Stimulated activated CD8-positive, alpha-beta memory T cell treated with anti-CD3 and anti-CD28 coated beads, Interleukin-12 subunit alpha, Interleukin-12 subunit beta, amount 100 ng/mL, for 1 hour (primary cell): ENCODE measurements at places on chromosomes 6 and 20.

DNA sequence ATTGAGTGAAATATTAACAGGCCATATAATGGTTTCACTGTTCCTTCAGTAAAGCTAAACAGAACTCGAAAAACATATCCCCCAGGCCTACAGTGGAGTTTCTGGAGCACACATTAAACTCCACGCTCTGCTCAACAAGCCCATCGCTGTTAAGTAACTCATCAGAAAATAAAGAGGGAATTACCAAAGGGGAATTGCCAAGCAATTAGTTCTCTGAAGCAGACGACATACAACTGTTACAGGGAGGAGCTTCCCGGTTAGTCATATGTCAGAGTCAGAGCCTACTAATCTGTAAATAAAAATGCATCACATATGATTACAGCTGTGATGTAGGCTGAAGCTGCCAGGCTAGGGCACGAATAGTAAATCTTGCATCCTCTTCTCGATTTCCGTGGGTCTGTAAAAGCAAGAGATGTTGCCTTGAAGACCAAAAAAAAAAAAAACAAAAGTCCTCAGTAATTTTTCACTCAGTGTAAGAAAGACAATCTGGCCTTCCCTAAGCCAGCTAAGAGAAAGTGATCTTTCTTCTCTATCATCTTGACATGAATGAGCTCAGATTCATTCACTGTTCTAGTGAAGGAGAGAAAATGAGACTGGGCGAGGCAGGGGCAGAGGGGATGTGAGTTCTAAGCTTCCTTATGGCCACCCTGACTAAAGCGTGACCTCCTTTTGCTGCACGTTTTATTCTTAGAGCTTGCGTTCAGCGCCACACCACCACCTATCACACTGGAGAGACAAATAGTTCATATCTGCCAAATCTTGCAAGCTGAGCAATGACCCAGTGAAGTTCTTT, 13.8 kb downstream of the ATXN1 start:
- no peak for DNase-seq

DNA sequence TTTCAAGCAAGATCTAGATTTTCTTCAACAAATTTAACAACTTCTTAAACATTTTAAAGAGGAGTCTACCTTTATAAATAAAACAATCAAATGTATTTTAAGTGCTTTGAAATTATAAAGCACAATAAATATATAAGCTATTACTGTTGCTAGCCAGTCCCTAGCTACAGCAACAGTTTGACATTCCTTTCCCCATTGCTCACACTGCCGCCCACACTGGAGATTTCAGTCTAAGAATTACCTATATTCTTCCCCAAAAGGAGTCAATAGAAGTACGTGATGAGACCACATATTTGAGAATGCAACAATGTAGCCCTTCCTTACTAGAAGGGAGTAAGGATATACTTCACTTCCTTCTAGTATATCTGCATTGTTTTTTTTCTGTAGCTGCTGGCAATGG, 65.3 kb upstream of the RNF146 start:
- no peak for DNase-seq

- no peak for DNase-seq
Measured at GRCh38 chr6:42315259-42315990, 97.8 kb upstream of the MRPS10 start.

GRCh38 chr20:3808544-3808943, 11.8 kb upstream of the AP5S1 start:
- no peak for DNase-seq

DNA sequence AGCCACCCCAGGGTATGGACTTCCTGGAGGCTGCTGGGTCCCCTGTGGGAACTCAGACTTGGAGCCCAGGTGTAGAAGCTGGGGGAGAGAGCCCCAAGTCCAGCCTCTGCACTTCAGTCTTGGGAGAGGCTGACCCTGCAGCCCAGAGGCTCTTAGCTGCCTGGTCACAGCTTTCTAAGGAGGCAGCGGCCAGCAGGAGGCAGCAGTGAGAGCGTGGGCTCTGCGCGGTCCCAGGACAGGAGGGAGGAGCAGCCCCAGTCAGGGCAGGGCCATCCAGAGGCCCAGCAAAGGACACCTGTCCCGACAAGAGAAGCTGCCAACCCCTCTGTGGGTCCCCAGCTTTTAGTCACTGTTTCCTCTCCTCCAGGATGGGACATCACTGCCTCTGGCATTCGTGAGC, 9.4 kb downstream of the TREML2 start:
- DNase-seq, result no peak

GRCh38 chr20:47189060-47189459, 167.4 kb downstream of the ZMYND8 start:
- DNase-seq, result no peak

- no peak for DNase-seq
Measured at GRCh38 chr20:59333951-59334350, 33.5 kb downstream of the EDN3 start.

- peak; percentile 55 for DNase-seq
Measured at GRCh38 chr6:16322666-16323312, 84.4 kb downstream of the GMPR start.

- DNase-seq, result no peak
Measured at GRCh38 chr20:54438166-54438565, 37.2 kb upstream of the DOK5 start.

DNA sequence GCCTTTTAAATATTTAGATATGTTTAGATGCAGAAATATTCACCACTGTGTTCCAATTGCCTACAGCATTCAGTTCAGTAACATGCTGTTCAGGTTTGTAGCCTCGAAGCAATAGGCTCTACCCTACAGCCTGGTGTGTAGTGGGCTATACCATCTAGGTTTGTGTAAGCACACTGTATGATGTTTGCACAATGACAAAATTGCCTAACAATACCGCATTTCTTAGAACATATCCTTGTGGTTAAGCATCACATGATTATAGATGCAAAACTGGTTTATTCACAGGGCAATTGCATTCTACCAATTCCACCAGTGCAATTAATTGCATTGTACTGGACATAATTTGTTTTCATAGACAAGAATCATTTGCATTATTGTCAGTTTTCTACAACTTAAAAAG, 7.9 kb upstream of the SLC22A16 start:
- no peak for DNase-seq

DNA sequence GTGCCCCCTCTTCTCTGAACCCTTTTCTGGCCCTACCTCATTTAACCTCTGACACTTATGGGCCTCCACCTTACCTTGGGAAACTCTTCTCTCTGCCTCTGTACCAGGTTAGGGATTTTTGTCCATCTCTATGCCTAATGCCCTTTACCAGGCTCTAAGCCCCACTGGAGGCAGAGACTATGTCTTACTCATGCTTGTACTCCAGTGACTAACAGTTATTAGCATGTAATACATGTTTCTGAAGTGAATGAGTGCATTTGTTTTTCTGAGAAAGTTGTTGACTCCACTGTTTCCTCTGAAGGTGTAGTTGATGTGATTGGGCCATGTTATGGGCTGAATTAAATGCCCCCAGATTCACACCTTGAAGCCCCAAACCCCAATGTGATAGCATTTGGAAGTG, 234.3 kb downstream of the PACRG start:
- no peak for DNase-seq

DNA sequence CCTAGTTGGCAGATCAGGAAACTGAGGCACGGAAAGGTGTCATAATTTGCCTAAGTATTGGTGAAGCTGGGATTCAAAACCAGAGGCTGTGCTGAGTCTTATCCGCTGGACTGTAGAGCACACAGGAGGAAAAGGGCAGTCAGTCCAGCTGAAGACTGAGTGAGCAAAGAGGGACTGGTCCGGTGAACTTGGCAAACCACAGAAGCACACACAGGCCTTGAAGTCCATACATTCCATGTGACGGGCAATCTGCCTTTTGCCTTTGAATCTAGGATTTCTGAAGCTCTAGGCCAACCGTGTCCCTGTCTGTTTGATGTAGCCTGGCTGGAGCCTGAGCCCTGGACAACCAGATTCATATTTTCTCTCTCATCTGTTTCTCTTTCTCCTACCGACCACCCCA, 34.3 kb upstream of the EPB41L1 start:
- DNase-seq, result no peak

GRCh38 chr20:40282941-40283340, 406.1 kb downstream of the MAFB start:
- no peak for DNase-seq

- DNase-seq, result no peak
Measured at GRCh38 chr20:23419995-23420901, 1.0 kb downstream of the NAPB start.

GRCh38 chr20:23362392-23363256, 642 bp downstream of the GZF1 start:
- DNase-seq, result no peak

DNA sequence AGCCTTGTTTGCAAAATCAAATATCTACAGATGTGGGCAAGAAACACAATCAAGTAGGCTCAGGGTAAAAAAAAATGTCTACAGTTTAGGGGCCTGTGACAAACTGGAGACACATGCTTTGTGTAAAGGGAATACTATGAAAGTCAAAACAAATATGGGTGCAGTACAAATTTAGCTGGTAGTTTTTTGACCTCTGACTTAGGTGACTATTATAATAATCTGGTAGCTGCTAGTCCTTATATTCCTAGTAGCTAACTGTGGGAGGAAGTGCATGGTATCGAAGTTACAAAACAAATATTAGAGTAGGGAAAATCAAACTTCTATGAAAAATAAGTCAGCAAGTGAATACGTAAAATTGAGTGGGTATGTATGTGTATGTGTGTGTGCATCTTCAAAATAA, 35.4 kb downstream of the CYP24A1 start:
- DNase-seq, result no peak

DNA sequence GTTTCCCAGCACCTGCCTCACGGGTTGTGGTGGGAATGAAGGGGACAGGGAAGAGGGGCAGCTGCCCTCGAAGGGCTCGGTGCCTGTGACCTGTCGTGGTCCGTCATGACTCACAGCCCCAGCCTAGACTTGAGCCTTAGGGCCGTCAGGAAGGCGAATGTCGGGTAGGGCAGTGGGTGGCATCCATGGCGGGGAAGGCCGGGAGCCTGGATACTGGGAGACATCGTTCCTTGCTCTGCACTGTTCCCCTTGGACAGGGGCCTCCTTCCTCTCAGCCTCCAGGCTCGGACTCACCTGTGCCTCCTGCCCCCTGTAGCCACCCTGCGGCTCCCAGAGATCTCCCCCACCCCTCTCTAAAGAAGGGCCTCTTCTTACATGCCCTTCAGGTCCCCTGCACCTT, 52.2 kb upstream of the APCDD1L start:
- DNase-seq, result no peak

DNA sequence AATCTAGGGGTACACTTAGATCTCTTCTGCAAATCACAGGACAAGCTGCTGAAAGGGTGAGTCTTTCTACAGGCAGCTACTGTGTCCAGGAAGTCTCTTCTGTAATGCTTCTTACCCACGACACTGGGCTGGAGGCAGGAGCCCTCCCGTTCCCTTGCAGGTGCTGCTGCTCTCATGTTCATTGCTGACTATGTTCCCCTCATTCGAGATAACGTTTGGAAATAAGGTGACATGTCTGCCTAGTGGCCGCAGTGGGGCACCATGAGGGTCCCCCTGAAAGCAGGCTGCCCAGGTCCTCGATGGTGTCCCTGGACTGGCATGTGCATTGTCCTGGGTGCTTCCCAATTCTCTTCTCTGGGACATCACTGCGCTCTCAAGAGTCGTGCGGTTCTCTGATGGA, 74.7 kb downstream of the SYNJ2 start:
- DNase-seq, result no peak

DNA sequence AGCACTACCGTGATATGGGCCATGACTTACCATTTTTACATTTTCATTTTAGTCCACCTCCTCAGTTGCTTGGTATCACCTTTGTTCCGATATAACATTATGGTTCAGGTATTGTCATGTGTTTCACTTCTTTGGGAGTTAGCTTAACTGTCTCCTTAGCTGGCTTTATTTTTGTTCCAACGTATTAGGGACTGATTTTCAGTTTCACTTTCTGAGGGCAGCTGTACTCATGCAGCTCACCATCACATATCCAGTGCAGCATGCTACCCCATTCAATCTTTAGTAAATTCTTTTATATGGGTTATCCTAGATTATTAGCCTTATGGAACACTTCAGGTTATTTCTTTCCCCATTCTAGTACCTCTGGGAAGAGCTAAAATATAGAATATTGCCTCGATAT, 362.2 kb upstream of the IRAK1BP1 start:
- no peak for DNase-seq

GRCh38 chr6:3616565-3617176, 134.8 kb downstream of the PXDC1 start:
- no peak for DNase-seq

GRCh38 chr6:167462514-167463312, 137.8 kb downstream of the TTLL2 start:
- DNase-seq, result no peak

- no peak for DNase-seq
Measured at GRCh38 chr6:53593001-53593488, 48.1 kb upstream of the GCLC start.

DNA sequence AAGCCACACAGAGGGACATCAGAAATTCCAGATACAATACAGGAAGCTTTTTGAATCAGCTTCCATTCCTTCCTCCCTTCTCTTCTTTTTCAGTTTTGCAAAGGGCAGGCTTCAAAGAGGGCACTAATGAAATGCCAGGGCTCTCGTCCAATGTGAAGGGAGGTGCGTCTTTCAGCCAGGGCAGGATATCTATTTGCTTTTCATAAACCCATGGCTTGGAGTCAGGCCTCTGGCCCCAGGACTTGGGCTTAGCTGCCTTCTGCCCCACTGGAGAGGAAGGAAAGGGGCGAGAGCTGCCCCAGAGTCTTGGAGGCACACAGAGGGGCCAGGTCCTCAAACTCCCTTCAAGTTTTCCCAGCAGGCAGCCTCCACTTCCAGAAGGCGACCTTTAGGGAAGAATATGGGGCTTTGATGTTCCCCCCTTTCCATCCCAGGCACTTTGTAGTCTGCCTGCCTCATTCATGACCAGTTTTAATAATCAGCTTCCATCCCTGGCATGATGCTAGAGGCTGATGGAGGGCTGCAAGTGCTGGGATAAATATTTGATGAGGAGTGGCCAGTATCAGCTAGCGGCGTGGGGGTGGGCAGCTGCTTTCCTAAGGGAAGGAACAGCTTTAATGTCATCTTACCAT, 234.8 kb downstream of the NRN1 start:
- no peak for DNase-seq

GRCh38 chr6:1326535-1327121, 14.7 kb downstream of the FOXQ1 start:
- DNase-seq, result no peak

DNA sequence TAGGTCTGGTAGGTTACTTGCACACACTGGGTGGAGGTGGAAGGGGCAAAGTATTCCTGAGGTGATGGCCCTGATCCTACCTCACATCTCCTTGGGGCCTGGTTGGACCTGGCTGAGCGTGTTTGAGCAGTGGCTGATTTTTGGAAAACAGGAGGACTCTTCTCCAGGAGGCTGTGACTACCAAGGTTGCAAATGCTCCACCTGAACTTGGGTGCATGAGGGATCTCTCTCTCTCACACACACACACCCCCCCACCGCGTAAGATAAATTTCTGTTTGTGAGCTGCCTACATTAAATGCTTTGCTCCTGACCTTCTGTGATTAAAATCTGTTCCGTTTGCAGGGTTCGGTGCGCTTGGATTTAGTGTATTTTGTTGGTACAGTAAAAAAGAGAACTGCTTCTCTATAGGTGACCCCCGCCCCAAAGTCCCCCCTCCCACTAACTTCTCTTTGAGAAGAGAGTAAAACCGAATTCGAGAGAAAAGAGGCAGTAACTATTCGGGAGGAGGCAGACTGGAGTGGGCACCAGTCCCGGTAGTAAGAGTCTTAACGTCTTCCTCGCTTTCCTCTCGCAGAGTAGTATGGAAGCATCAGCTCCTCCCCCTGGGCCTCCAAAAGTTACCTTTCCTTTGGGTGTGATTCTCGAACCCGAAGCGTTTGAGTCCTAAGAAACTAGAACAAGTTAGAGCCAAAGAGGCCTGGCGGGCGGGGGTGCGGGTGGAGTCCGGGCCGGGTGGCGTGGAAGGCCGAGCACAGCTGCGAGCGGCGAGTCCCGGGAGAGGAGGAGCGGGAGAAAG, 585 bp upstream of the DSE start:
- DNase-seq, result no peak

- peak; percentile 45 for DNase-seq
Measured at GRCh38 chr6:17156112-17156921, 54.5 kb downstream of the STMND1 start.
